Tibial nerve (tissue), 4 donors: ENCODE measurements at places on chromosomes 2 and 18. TPM values are rescaled to one million over a fixed set of nuclear protein-coding genes. Genes with fewer than 3 reads are reported as not detected.

GRCh38 chr2:69168144-69168813 lies 155.3 kb downstream of the ANTXR1 start:
- H3K4me1 ChIP-seq, result no peaks in the 10 kb centered on the region
- no peaks in the 10 kb centered on the region for H3K27me3 ChIP-seq
- no peak for DNase-seq
- no peak overlapping the region for H3K27ac ChIP-seq
- H3K36me3 ChIP-seq, result no peaks in the 10 kb centered on the region

GRCh38 chr2:101528501-101528900 lies 53.6 kb upstream of the RFX8 start:
- DNase-seq, result no peak
- H3K4me3 ChIP-seq, result no peak overlapping the region
- H3K4me1 ChIP-seq, result no peaks in the 10 kb centered on the region
- H3K36me3 ChIP-seq, result no peaks in the 10 kb centered on the region
- no peaks in the 10 kb centered on the region for H3K27me3 ChIP-seq
- no peak overlapping the region for H3K27ac ChIP-seq

GRCh38 chr18:44996261-44996660 lies 315.6 kb downstream of the SETBP1 start:
- H3K27me3 ChIP-seq, result no peaks in the 10 kb centered on the region
- no peak for DNase-seq
- no peak overlapping the region for H3K4me3 ChIP-seq

DNA sequence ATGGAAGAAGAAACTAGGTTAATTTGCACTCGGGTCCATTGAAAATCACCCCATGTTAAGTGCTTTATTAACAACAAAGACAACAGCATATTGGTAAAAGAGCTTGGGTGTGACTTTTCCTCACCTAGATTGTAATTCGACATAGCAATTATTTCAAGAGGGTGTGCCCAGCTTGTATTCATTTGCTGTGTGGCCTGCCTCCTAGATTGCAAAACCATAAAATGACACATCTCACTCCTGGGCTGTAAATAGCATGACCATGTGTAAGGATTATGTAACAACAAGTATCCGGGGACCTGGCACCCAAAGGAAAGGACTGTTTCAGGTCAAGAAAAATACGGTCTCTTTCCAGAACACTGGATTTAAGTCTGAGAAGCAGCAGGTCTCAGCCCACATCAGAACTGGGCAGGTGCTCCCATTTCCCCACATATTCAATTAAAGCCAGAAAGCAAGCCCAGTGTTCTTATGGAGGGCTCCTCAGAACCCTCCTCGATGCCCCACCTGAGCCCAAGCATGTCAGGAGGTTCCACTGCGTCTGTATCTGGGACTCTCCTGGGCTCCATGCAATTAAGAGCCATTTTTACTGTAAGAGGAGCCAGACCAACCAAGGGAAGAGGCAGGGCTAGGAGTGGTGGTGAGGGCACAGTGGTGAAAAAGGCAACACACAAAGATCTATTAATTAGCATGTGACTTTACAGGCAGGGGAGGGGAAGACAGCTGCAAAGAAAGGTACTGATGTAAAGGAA lies 39.2 kb downstream of the MREG start:
- peaks cover 13% of the 10 kb centered on the region for H3K4me1 ChIP-seq
- H3K4me3 ChIP-seq, result no peak overlapping the region
- DNase-seq, result no peak
- no peak overlapping the region for H3K27ac ChIP-seq

DNA sequence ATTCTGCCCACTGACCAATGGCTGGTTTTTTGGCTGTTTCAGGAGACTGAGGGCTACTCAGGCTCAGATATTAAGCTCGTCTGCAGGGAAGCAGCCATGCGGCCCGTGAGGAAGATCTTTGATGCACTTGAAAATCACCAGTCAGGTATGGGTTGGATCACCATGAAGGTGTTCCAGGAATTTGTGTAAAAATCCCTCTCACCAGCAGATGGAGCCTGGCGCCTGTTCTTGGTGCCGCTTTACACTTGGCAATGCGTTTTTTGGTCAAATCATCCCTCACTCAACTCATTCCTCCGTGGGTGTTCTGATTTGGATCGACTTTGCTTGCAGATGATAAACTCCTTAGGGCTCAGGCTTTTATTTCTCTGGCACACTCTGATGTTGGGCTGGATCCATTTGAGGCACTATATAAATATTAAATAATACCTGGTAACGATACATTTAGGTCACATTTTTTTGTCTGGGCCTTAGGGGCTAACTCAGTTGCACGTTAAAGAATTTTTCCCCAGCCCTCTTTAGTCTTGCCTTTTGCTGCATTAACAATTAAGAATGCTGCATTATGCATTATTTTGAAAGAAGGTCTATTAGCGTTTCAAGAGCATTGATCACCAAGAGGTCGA lies 50.0 kb downstream of the HDHD2 start:
- H3K36me3 ChIP-seq, result no peaks in the 10 kb centered on the region
- H3K27ac ChIP-seq, result no peak overlapping the region
- no peaks in the 10 kb centered on the region for H3K27me3 ChIP-seq
- peak; percentile 31 for DNase-seq

DNA sequence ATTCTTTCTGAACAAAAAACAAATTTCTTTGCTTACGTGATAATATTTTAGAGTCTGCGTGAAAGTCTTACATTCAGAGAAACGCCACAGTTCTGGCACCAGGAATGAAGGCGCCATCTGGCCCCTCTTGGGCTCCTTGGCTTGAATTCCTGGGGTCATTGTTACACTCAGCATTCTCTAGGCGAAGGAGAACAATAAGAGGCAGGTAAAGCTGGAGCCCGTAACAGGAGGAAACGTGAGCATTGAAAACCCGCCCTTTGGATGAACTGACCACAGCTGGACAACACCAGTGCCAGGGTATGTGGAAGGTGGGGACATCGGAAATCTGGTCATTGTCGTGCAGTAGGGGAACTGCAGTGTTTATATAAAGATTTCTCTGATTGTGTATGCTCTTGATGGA lies 144.8 kb downstream of the RNF152 start:
- no peak overlapping the region for H3K27ac ChIP-seq
- peaks cover 20% of the 10 kb centered on the region for H3K4me1 ChIP-seq

- DNase-seq, result no peak
- H3K4me3 ChIP-seq, result no peak overlapping the region
- no peaks in the 10 kb centered on the region for H3K27me3 ChIP-seq
- no peak overlapping the region for H3K27ac ChIP-seq
Measured at GRCh38 chr2:23402205-23402740, 17.3 kb downstream of the KLHL29 start.

DNA sequence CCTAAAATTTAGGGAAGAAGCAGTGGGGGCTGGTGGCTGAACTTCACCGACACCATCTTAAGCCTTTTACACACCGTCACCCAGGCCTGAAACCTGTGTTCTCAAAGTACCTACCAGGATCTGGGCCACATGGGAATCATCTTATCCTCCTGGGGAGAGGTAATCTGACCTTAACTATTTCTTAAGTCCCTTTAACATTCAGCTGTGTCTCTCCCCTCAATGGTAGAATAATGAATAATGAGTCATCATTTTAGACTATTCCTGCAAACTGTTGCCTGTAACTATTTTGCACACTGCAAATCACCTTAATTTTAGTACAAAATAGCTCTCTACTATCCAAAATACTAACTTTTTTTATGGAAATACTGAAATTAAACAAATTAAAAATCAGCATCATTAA lies 149.4 kb upstream of the KLF7 start:
- H3K36me3 ChIP-seq, result no peaks in the 10 kb centered on the region
- no peaks in the 10 kb centered on the region for H3K4me1 ChIP-seq
- no peak for DNase-seq
- H3K27ac ChIP-seq, result no peak overlapping the region
- no peaks in the 10 kb centered on the region for H3K27me3 ChIP-seq

DNA sequence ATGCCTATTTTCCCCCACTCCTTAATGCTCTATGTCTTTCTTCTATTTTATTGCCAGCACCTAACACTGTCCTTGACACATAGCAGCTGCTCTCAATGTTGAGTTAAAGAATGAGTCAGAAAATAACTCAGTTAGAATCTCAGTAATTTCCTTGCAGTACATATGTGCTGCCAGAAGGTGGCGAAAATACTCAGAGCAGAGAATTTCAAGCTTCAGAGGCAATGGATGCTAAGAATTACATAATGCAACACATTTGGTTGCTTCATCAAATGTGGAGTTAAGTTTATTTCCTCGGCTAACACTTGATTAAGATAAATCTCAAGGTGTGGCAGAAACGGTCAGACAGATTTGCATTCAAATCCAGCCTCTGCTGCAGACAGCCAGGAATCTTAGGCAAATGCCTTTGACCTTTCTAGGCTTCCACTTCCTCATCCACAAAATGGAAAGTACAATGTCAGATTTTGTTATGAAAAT lies 105.6 kb downstream of the VSNL1 start:
- DNase-seq, result peak; percentile 81
- H3K27ac ChIP-seq, result no peak overlapping the region
- no peaks in the 10 kb centered on the region for H3K27me3 ChIP-seq
- no peaks in the 10 kb centered on the region for H3K4me1 ChIP-seq

DNA sequence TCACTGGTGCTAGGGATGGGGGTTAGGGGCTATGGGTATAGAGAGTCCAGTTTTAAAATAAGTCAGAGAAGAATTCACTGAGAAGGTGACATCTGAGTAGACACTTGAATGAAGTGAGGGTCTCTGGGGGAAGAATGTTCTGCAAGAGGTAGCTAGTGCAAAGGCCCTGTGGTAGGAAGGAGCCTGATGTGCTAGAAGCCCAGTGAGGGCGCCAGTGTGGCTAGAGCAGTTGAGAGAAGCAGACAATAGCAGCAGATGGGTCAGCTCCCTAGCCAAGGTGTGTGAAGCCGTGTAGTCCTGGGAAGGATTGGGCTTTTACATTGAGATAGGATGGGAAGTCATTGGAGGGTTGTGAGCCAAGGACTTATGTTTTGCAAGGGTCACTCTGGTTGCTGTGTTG lies 105.8 kb upstream of the PELI1 start:
- no peaks in the 10 kb centered on the region for H3K4me1 ChIP-seq
- no peak for DNase-seq
- H3K27me3 ChIP-seq, result no peaks in the 10 kb centered on the region
- H3K4me3 ChIP-seq, result no peak overlapping the region
- no peak overlapping the region for H3K27ac ChIP-seq

GRCh38 chr2:207902821-207903220 lies 122.5 kb downstream of the PLEKHM3 start:
- no peaks in the 10 kb centered on the region for H3K27me3 ChIP-seq
- H3K4me3 ChIP-seq, result no peak overlapping the region
- no peak overlapping the region for H3K27ac ChIP-seq
- H3K4me1 ChIP-seq, result no peaks in the 10 kb centered on the region
- no peak for DNase-seq
- H3K36me3 ChIP-seq, result peaks cover 3% of the 10 kb centered on the region

GRCh38 chr18:67742954-67743353 lies 226.4 kb upstream of the DSEL start:
- H3K4me3 ChIP-seq, result no peak overlapping the region
- H3K4me1 ChIP-seq, result no peaks in the 10 kb centered on the region
- H3K36me3 ChIP-seq, result no peaks in the 10 kb centered on the region
- no peak overlapping the region for H3K27ac ChIP-seq
- H3K27me3 ChIP-seq, result no peaks in the 10 kb centered on the region

- no peak for DNase-seq
- H3K27ac ChIP-seq, result no peak overlapping the region
- H3K36me3 ChIP-seq, result no peaks in the 10 kb centered on the region
Measured at GRCh38 chr2:30026091-30027055, 105.0 kb upstream of the ALK start.

GRCh38 chr2:207387001-207387571 lies 142.7 kb upstream of the CREB1 start:
- H3K4me3 ChIP-seq, result no peak overlapping the region
- no peak for DNase-seq
- H3K4me1 ChIP-seq, result no peaks in the 10 kb centered on the region
- no peaks in the 10 kb centered on the region for H3K27me3 ChIP-seq

DNA sequence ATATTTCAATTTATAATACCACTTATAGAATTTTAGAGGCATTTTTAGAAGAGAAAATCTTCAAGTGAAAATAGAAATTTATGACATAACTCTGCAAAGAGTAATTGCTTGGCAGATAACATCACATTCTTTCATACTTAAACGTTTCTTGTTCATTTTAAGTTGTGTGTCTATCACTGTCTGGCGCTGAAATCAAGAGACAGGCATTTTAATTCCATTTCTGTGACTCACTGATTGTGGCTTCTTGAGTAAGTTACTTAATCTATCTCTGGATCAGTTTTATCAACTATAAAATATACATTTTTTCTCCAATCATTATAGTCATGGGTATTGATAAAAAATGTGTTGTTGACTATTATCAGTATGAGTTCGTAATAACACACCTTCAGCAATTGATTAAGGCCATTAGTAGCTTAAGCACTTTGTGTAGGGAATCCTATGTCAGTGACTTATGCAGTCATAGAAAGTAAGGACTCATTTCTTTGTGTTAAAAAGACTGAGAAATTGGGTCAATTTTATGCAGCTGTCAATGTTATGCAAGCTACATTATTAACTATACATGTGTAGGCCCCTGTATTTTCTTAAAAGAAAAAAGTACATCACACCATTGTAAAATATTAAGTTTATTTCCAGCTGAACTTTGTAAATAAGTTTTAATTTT lies 497.3 kb downstream of the CCDC85A start:
- no peaks in the 10 kb centered on the region for H3K36me3 ChIP-seq
- no peak overlapping the region for H3K4me3 ChIP-seq
- no peaks in the 10 kb centered on the region for H3K4me1 ChIP-seq
- no peak for DNase-seq
- no peak overlapping the region for H3K27ac ChIP-seq

DNA sequence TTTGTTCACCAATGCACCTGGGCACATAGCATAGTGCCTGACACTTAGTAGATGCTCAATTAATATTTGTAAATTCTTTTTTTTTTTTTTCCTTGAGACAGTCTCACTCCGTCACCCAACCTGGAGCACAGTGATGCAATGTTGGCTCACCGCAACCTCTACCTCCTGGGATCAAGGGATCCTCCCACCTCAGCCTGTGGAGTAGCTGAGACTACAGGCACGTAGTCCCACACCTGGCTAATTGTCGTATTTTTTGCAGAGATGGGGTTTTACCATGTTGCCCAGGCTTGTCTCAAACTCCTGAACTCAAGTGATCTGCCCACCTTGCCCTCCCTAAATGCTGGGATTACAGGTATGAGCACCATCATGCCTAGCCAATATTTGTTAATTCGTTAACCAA lies 23.2 kb upstream of the LPIN2 start:
- no peaks in the 10 kb centered on the region for H3K4me1 ChIP-seq
- no peak overlapping the region for H3K27ac ChIP-seq
- H3K36me3 ChIP-seq, result no peaks in the 10 kb centered on the region
- no peak overlapping the region for H3K4me3 ChIP-seq

- H3K27me3 ChIP-seq, result no peaks in the 10 kb centered on the region
- H3K4me1 ChIP-seq, result peaks cover 17% of the 10 kb centered on the region
Measured at GRCh38 chr2:202140522-202141252, 67.6 kb downstream of the KIAA2012 start.

GRCh38 chr2:27070653-27071276 lies 689 bp downstream of the OST4 start:
- no peaks in the 10 kb centered on the region for H3K36me3 ChIP-seq
- DNase-seq, result no peak
- H3K4me1 ChIP-seq, result peaks cover 26% of the 10 kb centered on the region
- H3K27me3 ChIP-seq, result no peaks in the 10 kb centered on the region
- peak overlapping the region; percentile 92 for H3K27ac ChIP-seq

The NXPH2 gene
- not detected for total RNA-seq

The PARD6G gene
- 10.4 TPM for total RNA-seq

The CHRNG gene
- total RNA-seq, result not detected

The SLC40A1 gene
- total RNA-seq, result 26.0 TPM

The DSG4 gene
- total RNA-seq, result not detected

The PROKR1 gene
- not detected for total RNA-seq

The TOGARAM2 gene
- total RNA-seq, result 6.0 TPM
